ENCODE measurements at places on chromosomes 7 and 10.
A peak's percentile ranks its signal among the peaks of the same experiment; 100 is the strongest.

GRCh38 chr10:95039281-95039680 is 30.0 kb downstream of the CYP2C8 start:
- no peak for DNase-seq

GRCh38 chr7:135966341-135967043 is 10.7 kb downstream of the MTPN start:
- no peak for DNase-seq

DNA sequence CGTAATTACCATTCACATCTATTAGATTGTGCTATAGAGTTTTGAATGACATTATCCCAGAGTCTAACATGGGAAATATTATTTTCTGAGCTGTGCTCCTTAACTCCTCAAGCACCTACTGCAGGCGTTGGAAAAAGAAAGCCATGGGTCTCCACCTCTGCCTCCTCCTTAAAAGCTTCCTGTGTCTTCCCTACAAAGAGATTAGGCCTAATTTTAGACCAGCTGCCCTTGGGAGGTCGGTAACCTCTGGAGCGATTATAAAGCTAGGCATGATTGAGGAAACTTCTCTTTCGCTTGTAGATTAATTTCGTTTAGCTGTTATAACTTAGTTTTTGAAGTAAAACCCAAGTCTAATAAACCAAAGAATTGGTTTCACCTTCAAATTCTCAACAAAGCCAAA is 75.2 kb downstream of the PLXDC2 start:
- DNase-seq = no peak

GRCh38 chr7:3151784-3152183 is 108.1 kb upstream of the CARD11 start:
- no peak for DNase-seq

GRCh38 chr10:50497758-50498157 is 126.0 kb downstream of the SGMS1 start:
- no peak for DNase-seq

DNA sequence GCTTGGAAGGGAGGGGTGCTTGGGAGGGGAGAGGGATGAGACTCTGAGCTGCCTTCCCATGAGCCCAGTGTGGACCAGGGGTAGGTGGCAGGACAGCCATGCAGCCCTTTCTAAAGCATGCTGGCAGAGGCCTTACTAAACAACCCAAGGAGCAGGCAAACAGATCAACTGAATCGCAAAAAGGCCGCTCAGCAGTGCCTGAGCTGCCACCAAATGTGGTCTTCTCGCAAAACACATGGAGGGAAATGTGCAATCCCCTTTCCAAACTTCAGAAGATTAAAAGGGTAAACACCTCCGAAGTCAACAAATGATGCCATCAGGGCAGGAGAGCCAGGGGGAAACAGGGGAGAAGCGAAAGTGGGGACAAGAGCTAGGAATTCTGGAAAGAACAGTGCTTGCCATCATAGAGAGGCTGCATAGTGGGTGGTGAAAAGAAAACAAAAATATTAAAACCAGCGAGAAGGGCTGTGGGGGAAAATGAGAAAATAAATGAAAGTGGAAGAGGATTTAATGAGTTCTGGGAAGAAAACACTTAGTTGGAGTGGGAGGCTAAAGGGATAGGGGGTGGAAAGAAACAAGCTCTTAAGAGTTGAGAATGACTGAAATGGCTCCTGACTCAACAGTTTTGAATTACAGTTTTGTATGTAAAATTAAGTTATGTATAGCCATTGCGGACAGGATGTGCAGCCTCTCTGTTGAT is 62.2 kb upstream of the ZNF32 start:
- no peak for DNase-seq

DNA sequence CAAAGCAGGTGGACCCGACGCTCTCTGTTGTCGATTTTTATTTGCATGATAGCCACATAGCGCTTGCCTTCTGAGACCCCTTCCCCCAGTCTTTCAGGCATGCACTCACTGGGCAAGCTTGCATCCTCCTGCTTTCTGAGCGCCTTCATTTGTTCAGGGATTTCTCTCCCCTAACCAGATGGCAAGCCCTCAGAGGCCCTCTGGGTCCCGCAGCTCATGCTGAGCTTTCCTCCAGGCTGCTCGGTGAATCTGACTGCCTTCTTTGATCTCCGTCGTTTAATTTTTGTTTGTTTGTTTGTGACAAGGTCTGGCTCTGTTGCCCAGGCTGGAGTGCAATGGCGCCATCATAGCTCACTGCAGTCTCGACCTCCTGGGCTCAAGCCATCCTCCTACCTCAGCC is 58.8 kb downstream of the ITIH5 start:
- no peak for DNase-seq

DNA sequence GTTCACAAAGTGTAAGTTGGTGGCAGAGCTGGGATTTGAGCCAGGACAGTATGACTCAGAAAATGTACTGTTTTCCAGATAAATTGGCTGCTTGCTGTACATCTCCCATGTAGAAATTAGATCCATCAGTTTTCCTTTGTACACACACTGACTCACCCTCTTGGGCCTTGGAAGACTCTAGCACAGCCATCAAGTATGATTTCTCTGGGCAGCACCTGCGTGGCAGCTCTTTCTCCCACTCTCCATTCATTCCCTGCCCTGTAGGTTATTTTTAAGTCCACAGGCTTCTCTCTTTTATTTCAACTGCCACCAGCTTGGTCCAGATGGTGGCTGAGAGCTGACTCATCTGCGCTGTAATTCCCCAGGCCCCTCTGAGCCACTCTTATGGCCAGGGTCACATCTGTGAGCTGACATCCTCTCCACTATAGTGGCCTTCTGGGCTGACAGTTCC is 28.3 kb upstream of the SDK1 start:
- no peak for DNase-seq

DNA sequence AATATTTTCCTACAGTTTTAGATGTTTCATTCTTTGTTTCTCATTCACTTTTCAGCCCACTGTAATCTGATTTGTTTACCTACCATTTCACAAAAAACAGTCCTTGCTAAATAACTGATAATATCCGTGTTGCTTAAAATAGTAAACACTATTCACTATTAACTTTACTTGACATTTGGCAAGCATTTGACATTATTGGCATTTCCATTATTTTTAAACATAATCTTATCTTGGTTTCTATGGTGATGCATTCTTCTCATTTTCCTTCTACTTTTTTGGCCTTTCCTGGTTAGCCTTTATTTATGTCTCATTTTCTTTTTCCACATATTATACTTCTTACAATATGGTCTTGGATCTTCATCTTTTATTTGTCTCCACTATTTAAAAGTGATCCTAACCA is 715.3 kb downstream of the DNAJB9 start:
- DNase-seq = no peak

GRCh38 chr7:149696280-149696679 is 77.1 kb downstream of the ZNF467 start:
- no peak for DNase-seq

DNA sequence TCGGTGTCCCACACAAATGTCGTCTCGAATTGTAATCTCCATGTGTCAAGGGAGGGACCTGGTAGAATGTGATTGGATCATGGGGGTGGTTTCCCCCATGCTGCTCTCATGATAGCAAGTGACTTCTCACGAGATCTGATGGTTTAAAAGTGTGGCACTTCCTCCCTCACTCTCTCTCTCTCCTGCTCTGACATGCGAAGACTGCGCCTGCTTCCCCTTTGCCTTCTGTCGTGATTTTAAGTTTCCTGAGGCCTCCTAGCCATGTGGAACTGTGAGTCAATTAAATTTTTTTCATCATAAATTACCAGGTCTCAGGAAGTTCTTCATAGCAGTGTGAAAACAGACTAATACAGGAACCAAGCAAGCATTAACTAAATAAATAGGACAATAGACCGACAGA is 229.1 kb downstream of the GFRA1 start:
- no peak for DNase-seq

DNA sequence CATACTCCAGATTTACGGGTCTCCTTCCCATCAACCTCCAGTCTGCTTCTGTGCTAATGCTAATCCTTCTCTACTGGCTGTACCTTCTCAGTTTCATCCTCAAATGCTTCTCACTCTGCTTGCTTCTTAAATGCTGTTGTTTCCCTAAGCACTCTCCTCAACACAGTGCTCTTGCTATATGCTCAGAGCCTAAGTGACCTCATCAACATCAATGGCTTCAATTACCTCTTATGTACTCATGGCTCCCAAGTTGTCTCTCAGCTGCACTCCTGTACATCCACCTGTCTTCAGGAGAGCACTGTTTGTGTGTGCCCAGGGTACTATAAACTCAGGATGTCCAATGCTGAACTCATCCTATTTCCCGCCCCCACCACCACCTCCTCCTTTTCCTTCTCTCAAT is 22.5 kb downstream of the ELAPOR2 start:
- DNase-seq = no peak

DNA sequence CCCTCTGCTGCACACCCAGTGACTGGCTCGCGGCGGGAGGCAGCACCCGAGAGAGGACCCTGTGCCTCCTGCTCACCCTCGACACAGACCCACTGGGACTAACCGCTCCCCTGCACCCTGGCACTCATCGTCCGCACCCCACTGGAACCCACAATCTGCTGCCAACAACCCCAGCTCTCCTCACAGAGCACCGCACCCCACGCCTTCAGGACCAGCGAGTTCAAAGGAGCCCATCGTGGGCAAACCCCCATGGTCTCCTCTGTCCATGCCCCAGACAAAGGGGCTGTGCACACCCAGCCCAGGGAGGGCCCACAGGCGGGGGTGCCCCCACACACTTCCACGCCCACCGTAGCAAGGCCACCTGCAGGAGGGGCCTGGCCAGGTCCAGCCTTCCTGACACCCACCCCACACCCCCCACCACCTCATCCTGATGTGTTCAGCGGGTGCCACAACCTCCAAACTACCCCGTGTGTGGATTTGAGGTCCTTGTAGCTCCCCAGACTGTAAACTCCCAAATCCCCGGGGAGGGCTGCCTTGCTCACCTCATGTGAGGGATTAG is 14.0 kb downstream of the RASGEF1A start:
- peak; percentile 21 for DNase-seq

DNA sequence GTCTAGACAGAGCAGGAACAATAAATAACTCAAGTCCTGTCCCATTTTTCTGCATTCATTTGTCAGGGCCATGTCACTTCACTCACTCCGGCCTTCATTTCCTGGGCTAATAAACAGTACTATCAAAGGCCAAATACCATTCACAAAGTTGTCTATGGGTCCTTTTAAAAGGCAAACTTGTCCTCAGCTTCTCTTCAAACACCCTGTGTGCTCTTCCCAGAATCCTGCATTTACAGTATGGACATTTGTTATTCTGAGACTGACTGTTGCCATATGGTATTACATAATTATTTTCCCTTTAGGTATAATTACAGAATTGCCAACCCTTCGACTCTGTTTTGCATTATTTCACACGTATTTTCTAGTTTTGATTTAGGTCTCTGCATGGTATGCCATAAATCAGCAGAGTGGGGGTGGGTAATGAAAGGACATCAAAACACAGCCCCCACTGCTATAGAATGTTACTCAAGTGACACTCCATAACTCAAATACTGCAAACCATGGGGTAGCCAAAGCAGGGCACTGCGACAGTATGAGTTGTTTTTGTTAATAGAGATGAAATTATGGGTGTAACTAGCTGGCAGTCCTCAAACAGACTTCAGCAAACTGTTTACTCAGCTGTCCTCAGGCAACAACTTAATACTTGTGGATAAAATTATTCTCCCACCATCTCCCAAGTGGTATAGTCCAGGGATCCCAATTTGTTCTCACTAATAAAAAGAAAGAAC is 183.7 kb downstream of the TRIL start:
- no peak for DNase-seq

DNA sequence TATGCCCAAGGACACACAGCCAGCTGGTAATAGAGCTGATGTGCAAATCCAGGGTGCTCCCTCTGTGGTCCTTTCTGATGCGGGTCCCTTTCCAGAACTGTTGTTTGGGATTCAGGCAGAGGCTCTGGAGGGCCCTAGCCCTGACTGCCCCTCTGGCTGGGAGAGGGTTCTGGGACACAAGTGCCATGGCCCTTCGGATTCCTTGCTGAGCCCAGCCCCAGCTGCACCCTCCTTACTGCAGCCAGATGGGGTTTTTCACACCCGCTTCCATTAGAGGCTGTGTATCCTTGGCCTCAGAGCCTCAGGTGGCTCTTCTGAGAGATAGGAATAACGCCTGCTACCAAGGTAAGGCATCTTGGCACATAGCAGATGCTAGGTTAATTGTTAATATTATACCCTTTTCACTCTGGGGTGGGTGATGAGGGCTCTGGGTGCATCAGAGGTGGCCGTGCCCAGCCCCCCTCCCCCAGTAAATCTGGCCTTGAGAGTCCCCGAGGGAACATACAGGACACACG is 89.8 kb upstream of the LRRC4 start:
- no peak for DNase-seq

DNA sequence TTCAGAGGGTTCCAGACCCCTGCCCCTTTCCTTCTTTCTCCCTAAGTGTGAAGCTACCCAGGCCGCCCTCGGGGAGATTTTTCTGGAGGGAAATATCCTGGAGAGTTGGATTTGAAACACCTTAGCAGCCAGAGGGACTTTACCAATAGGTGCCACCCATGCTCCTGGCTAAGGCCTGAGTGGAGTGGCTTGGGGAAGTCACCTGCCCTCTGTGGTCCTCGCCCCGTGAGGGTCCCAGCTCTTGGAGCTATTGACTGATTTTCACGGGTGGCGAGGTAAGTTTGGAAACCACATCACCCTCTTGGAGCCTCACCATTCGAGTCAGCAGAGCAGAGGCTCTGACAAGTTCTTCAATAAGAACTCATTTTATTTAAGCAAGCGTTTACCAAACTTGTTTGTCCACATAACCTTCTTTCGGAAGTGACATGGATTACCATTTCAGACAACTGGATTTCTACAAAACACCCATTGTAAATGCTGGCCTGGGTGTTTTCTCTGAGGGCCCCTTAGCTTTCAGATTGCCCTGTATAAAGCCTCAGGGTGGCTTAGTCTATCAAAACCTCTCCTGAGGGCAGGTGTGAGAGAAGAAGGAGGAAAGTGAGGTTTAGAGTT is 20.4 kb downstream of the AQP1 start:
- DNase-seq = no peak

GRCh38 chr7:91427051-91427450 is 162.8 kb downstream of the FZD1 start:
- no peak for DNase-seq

DNA sequence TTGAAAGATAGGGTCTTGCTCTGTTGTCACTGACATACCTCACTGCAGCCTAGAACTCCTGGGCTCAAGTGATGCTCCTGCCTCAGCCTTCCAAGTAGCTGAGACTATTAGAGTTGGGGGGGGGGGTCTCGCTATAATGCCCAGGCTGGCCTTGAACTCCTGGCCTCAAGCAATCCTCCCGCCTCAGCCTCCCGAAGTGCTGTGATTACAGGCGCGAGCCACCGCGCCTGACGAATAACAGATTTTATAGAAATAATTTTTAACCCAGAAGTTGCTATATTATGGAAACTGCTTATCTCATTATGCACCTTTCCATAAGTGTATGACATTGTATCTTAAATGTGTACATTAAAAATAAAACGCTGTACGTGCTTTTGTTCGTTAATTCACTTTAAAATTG is 846 bp downstream of the ANKRD26 start:
- DNase-seq = no peak

All from H9 (cell line).